ENCODE measurements at places on chromosomes 4 and X.

- no peak for DNase-seq
Measured at GRCh38 chrX:37783305-37783704, 3.4 kb downstream of the CYBB start.

DNA sequence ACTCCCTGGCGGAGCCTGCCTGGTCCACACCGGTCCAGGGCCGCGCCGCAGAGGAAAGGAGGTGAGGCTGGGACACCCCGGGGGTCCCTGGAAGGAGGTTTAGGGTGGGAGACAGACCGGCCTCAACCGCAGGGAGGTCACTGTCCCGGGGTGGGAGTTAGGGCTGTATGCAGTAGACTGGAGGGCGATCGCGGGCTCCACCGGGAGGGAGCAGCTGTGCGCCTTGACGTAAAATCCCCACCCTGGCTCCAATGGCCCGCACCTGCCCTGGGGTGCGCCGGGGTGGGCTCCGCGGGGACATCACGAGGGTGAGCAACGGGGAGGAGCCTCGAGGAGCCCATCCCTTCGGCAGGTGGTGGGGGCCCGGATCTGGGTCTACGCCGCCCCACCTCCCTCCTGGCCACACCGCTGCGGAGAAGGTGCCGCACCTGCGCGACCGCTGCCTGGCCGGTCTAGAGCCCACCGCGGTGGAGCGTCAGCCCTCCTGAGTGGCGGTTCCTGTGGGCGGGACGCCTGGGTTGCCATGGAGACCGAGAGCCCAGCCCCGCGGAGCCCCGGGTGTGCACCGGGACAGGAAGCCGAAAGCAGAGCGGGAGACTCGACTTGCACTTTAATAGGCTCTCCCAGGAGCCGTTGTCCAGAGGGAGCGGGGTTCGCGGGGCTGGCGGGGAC, 105.1 kb downstream of the ADRA2C start:
- peak; percentile 12 for DNase-seq

- no peak for DNase-seq
Measured at GRCh38 chr4:168717847-168718246, 221.0 kb downstream of the PALLD start.

DNA sequence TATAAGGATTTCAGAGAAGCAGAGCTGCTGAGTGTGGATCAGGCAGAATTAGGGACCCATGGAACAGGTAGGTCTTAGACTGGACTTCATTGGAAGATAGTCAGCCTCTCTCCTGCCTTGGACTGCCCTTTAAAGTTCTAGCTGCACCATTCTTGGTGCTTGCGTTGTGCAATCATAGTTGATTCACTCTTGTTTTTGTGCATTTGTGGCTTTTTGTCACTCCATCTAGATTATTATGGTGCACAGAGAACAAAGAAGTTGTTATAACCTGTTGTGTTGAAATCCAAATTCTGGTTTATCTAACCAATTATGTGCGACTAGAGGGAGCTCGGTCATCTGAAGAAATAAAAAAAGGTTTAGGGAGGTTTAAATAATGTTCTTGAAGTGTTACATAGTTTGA, 59.3 kb downstream of the JADE1 start:
- no peak for DNase-seq

- no peak for DNase-seq
Measured at GRCh38 chrX:2867206-2867605, 38.5 kb downstream of the GYG2 start.

DNA sequence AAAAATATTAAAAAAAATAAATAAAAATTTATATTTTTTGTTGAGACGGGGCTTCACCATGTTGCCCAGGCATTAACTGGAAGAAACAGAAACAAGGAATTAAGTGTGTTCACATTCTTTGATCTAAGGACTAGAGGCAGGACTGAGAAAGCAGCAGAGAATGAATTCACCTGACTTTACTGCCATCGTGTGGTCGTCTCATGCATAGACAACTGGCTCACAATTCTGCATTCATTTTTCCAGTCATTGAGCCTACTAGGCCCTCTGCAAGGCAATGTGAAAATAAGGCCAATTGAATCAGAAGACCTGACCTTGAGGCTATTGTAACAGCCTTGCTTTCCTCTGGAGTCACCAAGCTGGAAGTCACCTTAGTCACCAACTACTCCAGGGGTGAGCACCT, 37.4 kb downstream of the LHFPL1 start:
- peak; percentile 63 for DNase-seq

- no peak for DNase-seq
Measured at GRCh38 chrX:137930533-137930932, 364.6 kb downstream of the ZIC3 start.

DNA sequence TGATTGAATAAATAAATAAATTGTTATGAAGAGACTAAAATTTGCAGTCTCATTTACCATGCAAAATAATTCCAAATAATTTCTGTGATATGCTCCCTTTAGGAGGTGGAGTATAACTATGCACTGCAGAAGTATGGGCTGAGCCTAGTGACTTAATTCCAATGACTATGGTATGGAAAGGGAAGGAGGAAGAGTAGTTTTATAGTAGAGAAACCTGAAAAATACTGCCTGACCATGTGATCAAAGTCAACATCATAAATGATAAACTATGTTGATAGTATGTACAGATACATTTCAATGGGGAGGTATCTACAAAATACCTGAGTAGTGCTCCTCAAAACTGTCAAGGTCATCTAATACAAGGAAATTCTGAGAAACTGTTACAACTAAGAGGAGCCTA, 14.6 kb downstream of the CXCL8 start:
- DNase-seq, result no peak

- no peak for DNase-seq
Measured at GRCh38 chr4:95288552-95288951, 260.2 kb downstream of the UNC5C start.

DNA sequence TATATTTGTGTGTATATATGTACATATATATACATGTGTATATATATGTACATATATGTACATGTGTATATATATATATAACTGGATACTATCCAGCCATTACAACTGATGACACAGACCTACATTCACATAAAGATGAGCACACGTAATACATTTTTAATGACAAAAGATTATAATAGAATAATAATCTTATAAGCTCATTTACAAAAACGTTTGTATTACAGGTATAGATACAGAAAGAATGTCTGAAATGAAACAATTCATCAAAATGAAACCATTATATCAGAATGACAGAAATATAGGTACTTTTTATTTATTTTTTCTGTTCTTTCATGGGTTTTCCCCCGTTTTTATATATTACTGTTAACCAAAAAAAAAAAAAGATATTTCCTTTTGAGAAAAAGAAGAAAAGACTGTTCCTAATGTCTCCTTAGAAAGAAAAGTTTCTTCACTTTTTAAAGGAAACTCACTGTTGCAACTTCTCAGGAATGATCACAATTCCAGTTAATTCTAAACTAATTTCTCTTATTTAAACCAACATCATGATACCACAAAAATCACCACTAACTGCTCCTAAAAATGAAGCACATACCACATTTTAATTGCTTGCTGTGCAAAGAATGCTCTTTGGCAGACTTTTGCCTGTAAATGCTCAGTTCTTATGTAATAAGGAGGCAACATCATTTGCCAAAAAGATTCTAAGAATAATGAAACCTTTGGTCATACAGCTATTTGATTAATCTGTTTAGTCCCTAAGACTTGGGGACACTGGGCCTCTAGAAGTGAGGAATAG, 18.9 kb downstream of the LEF1 start:
- no peak for DNase-seq

DNA sequence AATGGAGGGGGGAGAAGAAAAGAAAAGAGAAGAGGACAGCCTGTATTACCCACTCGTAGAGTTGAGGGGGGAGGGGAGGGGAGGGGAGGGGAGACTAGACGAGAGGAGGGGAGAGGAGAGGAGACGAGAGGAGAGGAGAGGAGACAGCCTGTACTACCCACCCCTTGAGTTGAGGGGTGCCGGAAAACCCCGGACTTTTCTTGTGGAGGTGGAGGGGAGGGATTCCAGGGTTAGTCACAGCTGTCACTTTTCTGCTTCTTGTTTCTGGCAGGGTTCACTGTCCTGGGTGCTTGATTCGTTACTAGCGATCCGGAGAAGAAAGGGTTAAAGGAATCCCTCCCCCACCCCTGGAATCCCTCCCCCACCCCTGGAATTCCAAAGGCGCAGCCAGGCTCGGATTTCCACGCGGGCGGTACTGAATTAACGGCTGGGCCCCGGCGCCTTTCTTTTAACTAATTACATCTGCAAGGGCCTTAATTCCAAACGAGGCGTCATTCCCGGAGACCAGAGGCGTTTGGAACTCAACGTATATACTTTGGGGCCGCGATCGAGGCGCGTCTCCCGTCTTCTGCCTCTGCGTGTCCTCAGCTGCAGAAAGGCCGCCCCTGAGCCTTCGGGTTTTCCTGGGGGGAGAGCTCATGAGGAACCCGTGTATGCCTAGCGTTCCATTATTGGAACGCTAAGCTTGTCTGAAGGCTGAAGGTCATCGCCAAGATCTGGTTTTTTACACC, 20.1 kb upstream of the CSF2RA start:
- peak; percentile 59 for DNase-seq

DNA sequence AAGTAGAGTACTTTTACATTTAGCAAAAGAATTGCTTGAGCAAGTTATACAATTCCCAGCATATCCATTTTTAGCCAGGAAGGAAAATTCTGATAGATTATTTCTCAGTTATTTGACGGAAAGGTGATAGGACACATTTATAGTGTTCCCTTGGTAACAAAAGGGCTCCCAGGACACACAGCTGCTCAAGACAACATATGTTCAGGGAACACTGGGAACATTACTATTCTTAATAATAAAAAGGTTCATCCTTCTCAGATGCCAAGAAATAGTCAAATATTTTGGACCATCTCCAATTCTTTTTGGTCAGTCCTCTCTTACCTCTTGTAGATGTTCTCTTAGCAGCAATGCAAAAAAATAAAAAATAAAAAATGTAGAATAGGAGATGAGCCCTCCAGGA, 66.8 kb upstream of the SMAD1 start:
- DNase-seq, result no peak

GRCh38 chr4:188596021-188596420, 456.8 kb downstream of the TRIML1 start:
- no peak for DNase-seq

- no peak for DNase-seq
Measured at GRCh38 chr4:124184792-124185191, 527.7 kb downstream of the ANKRD50 start.

GRCh38 chr4:44558031-44558605, 93.3 kb downstream of the YIPF7 start:
- no peak for DNase-seq

GRCh38 chr4:17526695-17527477, 11.9 kb downstream of the CLRN2 start:
- no peak for DNase-seq

DNA sequence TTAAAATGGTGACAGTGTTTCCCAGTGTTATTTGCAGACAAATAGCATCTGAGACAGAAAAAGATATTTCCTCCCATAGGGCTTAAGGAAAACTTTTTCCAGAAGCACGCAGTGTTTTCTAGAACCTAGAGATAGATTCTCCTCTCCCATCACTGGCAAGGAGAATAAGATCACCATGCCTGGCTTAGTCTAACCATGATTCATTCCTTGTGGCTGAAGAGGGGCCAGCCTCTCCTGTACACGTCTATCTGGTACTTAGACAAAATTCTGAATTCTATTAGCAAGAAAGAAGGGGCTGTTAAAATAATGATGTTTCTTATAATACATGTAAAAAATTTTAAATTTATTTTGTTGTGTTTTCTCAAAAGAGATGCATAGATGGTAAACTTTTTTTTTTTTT, 296.1 kb upstream of the LDB2 start:
- DNase-seq, result no peak

GRCh38 chr4:54723220-54723619, 65.5 kb downstream of the KIT start:
- DNase-seq, result no peak

GRCh38 chrX:40016749-40017148, 81.0 kb downstream of the BCOR start:
- DNase-seq, result no peak

DNA sequence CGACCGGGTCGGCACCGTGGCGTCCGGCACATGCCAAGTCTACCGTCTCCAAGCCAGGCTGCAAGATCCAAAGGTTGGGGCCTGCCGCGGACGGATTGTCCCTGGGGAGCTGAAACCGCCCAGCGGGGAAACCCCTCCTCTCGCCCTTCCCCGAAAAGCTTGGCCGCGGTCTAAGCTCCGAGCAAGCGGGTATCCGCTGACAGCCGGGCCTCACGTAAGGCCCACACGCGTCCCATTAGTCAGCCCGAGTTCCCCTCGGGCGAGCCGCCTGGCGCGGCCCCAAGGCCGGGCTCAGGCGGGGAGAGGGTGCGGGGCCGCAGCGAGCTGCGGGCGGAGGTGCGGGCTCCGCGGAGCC, 6.8 kb upstream of the BCOR start:
- DNase-seq, result no peak

DNA sequence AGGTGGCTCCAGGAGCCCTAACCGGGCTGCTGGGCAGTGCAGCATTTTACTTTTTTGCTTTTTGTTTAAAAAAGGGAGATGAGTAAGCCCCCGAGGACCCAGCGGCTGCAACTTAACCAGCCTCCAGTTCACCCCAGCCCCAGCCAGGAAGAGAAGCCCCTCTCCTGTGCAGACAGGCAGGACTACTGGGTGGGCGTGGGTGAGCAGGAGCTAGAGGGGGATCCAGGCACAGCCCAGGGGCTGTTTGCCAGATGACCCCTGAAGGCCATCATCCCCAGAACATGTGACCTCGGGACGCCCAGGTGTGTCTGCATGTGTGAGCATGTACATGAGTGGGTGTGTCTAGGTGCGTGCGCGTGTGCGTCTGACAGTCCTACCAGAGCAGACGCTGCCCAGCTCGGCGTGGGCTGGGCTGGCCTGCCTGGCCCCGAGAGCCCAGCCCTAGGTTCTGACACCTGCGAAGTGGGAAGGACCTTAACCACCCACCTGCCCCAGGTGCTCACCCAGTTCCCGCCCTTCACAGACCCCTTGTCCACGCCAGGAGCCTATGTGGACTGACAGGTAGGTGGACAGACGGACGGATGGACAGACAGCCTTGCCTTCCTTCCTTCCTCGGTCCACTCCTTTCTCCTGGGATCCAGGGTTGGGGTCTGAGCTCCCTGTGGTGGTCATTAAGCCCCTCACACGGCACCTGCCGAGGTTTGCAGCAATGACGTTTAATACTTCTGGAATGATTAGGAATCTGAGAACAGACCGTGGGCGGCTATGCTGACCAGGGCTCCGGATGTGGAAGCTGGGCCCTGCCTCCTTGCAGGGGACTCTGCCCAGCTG, 7.8 kb upstream of the HAUS3 start:
- no peak for DNase-seq

GRCh38 chr4:45064741-45065140, 338.4 kb upstream of the GNPDA2 start:
- no peak for DNase-seq

DNA sequence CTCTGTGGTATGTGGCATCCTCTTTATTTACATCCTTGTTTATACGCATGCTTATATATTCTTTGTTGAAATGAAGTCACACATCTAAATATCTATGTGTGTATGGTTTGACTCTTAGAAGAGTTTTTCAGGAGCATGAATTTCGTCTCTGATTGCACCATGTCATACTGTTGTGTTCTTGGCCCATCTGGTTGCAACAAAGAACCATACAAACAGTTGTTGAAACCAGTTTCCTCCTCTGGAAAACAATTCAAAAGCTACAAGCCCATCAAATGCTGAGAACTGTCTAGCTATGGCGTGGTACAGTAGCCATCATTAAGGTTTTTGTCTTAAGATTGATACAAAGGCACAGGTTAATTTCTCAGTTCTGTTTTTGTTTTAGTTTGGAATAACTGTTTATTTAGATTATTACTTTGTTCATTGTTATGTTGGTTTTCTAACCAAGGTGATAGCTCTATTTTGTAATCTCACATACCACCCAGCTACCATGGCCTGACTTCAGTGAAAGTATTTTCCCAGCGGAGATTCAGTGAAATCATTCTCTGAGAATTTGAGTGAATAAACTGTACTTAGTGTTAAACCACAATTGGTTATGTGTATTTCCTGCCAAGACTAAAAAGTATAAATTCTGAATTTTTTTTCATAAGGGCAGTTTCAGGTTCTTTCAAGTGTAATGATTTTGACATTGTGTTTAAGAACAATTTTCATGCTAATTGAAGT, 91.0 kb downstream of the ARHGAP24 start:
- no peak for DNase-seq
